Activated CD4-positive, alpha-beta T cell treated with anti-CD3 and anti-CD28 coated beads for 4 hours (primary cell): ENCODE measurements at places on chromosomes 4 and X.

- DNase-seq: no peak
These were observed 32.3 kb downstream of the SH3RF1 start for GRCh38 chr4:169238445-169238844.

GRCh38 chrX:64205441-64205734 is at the start of gene AMER1:
Gene AMER1, minus strand, starts transcription at chrX:64205708. Its CDS starts 12,422 bp downstream, at chrX:64193286.
- no peak for DNase-seq

DNA sequence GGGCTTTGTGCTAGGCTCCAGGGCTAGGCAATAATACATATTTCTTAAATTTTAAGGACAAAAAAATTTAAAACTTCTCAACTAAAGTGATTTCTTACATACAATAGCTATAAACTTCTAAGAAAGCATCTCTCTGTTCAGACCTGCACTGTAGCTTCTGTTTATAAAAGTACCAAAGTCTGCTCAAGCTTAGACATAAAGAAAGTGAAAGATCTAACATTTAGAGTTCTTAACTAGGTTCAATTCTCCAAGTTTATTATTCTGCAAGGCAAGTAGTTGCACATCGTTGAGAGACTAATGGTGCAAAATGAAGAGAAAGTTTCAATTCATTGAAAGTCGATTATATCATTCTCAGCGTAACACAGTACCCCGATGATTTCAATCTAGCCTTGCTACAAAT is 857.4 kb upstream of the HTR2C start:
- no peak for DNase-seq

- DNase-seq: no peak
These were observed 36.2 kb downstream of the CTBP1 start for GRCh38 chr4:1212546-1213335.

GRCh38 chr4:144579411-144580030 is 66.4 kb upstream of the HHIP start:
- no peak for DNase-seq

- DNase-seq: no peak
These were observed 101.2 kb upstream of the ENPP6 start for GRCh38 chr4:184318852-184319251.

- no peak for DNase-seq
These were observed 202.3 kb downstream of the NDST4 start for GRCh38 chr4:114911111-114911510.

DNA sequence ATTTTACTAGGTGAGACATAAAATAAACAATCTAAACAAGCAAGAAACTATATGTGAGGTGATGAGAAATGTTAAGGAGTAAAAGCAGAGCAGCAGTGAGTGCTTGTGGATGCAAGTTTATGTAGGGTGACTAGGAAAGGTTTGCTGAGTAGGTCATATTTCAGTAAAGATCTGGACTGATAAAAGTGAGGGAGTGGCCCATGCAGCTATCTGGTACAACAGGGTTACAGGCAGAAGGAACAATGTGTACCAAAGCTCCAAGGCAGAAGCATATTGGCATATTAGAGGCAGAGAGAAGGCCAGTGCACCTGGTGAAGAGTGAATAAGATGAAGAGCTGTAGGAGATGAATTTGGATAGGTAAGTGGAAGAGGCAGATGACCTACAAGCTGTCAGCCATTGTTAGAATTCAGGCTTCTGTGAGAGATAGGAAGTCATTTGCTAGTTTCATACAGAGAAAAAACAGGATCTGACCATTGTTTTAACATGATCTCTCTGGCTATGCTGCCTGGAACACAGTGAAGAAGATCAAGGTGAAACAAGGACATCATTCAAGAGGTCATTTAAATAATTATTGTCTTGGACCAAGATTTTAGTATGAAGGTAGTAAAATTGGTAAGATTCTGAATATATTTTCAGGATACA is 274.6 kb downstream of the ANKRD50 start:
- no peak for DNase-seq

- no peak for DNase-seq
These were observed 9.9 kb downstream of the APBB2 start for GRCh38 chr4:41204400-41204978.

DNA sequence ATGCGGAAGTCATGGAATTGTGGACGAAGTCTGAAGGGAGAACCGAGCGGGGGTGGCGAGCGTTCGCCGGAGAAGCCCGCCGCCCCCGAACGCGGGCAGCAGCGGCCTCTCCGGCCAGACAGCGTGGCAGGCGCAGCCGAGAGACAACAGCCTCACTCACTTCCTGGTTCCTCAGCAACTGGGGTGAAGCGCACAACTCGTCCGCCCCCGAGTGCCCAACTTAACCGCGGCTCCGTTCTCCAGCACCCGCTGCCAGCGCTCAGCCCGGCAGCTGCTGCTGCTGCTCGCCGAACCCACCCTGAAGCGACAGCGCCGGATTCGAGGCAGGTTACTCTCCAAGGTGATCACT is 68.0 kb downstream of the NOCT start:
- peak; percentile 66 for DNase-seq

DNA sequence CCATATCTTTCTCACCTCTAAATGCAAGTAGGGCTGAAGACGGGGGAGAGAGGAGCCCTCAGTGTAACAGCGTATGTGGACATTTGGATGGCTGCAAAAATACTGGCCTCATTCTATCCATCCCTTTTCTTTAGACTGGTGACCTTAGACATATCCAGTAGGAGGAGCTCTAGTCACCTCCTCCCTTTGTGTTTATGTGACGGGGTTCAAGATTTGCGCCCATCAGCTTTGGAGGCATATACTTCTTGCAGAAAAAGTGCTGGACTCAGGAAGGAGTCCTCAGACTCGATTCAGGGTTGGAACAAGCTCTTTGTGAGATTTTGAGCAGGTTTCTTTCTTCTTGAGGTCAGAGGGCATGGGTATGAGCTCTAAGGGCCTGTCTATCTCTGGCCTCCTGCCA is 86.2 kb downstream of the MAMLD1 start:
- no peak for DNase-seq

- no peak for DNase-seq
These were observed 103.5 kb upstream of the PLAC1 start for GRCh38 chrX:134761788-134762187.

- no peak for DNase-seq
These were observed 108.8 kb downstream of the C4orf51 start for GRCh38 chr4:145788755-145789154.

- no peak for DNase-seq
These were observed 362.4 kb downstream of the MID1IP1 start for GRCh38 chrX:39163581-39164126.

GRCh38 chrX:49704691-49705404 is 9.1 kb upstream of the PAGE1 start:
- no peak for DNase-seq

GRCh38 chr4:156390599-156391324 is 437.1 kb upstream of the CTSO start:
- no peak for DNase-seq

GRCh38 chr4:14022456-14022855 is 394.9 kb upstream of the BOD1L1 start:
- DNase-seq: no peak

GRCh38 chr4:24751926-24752539 is 43.3 kb upstream of the SOD3 start:
- DNase-seq: no peak

- peak; percentile 39 for DNase-seq
These were observed 38.8 kb downstream of the MSN start for GRCh38 chrX:65706041-65706828.

DNA sequence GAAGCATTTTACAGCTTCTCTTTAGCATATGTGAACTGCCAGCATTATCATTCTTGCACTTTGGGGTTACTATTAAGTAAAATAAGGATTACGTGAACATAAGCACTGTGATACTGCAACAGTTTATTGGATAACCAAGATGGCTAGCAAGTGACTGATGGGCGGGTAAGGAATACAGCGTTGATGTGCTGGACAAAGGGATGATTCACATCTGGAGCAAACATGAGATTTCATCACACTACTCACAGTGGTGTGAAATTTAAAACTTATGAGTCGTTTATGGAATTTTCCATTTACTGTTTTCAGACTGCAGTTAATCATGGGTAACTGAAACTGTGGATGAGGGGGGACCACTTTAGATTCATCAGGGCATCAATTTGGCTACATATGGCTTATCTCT is 16.0 kb downstream of the NBDY start:
- no peak for DNase-seq
